ENCODE measurements at places on chromosomes 6 and 20.

DNA sequence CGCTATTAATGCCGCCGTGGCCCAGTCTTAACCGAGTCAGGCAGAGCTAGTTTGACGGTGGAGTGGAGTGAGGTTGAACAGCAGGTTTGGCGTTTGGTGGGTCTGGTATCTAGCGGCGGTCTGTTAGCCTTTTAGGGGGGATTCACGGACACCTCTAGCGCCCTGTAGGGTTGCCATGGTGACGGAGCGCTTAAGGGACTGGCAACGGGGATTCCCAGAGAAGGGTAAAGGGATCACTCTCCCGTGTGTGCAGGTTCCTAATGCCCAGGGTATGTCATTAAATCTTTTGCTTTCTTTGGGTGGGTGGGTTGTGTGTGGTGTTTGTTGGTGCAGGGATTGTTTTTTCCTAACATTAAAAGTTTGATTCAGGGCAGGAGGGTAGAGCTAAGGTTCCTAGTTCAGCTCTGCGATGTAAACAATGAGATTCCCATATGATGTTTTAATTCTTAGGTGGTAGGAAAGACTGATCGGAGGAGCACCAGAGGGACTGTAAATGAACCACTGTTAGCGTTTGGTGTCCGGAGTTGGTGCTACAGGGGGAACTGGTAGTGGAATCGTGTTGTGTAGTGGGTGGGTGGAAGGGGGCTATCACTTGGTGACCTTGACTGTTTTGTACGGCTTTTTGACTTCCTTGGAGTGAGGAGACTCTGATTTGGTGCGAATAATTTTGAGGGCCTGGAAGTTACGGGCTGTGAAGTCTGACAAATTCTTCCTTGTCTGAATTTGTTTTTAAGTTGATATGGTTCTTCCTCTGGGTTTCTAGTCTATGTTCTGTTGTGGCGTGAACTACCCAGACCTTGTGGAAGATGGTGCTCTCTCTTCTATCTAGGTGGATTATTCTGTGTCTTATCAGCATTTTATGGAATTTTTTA, 5.0 kb downstream of the BRD2 start:
- DNase-seq = peak; percentile 71

- peak; percentile 65 for DNase-seq
These were observed 812 bp upstream of the SMIM13 start for GRCh38 chr6:11092668-11093375.

DNA sequence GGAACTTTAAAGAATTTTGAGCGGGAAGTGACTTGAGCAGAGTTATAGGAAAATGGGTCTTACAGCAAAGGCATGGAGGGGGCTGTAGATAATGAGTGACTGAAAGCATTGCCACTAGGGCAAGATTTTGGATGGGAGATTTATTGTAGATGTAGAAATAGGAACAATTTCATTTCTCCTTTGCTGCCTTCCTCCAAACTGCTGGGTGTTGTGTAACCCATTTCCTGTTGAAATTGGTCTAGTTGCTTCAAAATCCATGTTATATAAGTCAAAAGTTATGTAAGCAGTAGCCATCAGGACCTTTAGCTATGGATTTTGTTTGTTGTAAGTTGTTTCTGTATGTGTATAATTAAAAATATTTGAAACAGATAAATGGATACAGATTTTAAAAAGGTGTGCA, 11.1 kb downstream of the YWHAB start:
- DNase-seq = no peak

- DNase-seq = peak; percentile 54
These were observed 79.0 kb downstream of the SYNJ2 start for GRCh38 chr6:158060455-158061360.

GRCh38 chr6:150435832-150436231, 67.0 kb downstream of the IYD start:
- no peak for DNase-seq

GRCh38 chr20:60512443-60512842, 554.2 kb downstream of the CDH26 start:
- no peak for DNase-seq

DNA sequence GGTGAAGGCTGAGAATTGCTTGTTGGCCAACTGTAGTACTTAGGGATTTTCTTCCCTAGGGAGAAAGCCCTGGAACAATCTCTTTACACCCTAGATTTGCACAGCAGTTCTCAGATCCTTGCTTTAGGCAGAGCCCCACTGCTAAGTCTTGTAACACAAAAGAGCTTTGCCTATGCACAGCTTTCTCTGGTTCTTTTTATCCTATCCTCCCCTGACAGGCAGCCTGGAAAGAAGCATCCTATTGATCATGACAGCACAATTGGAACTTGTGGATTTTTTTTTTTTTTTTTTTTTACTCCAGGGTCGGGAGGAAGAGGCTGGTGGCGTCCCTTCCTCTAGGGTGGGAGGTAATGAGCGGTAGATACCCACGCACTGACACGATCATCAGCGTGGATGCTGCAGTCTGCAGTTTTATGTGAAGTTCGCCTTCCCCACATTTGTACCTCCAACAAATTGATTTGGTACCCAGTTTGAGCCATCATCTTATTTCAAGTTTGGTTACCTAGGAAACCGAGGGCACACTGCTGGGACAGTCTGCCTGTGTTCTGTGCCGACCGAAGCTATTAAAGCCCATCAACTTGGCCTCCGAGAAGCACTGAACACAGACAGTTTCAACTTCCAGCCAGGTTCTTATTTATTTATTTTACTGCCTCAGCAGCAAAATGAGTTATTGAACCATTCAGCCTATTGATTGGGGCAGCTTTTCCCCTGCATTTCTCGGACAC, 110.1 kb downstream of the NRN1 start:
- DNase-seq = no peak

GRCh38 chr6:17758119-17758518, 51.4 kb upstream of the NUP153 start:
- no peak for DNase-seq

DNA sequence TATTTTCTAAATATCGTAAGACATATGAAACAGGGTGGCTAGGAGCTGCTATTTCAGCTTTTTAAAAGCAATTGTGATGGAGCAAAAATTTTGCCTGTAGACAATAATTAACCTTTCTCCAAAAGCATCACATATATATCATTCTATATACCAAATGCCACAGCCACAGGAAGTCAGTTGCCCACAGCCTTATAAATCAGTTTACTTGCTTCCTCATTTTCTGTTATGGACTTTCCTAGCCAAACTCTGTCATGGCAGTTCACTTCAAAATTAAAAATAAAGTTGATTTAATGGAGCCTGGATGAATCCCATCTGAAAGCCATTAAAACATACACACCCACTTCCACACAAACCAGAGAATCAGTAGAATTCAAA, 93.4 kb upstream of the NHSL1 start:
- DNase-seq = no peak

GRCh38 chr20:3473944-3474343, 3.1 kb downstream of the ATRN start:
- no peak for DNase-seq

GRCh38 chr6:48881551-48881950, 581.5 kb downstream of the MMUT start:
- DNase-seq = no peak

DNA sequence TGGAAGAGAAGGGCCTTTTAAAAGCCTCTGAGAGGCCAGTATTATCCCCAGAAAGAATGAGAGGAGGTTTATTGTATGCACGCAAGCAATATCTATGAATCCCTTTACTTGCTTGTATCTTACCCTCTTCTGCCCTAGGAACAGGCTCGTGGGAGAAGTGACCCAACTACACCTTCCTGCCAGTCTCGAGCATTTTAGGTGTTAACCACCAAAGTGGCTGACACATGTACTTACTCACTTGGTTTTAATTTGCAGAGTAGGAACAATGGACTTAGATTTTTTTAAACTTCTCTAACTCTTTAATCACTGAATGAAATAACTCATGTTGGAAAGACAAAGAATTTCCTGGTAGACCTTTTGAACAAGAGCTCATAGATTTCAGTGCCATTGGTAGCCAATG, 296.9 kb downstream of the PLCB1 start:
- no peak for DNase-seq

DNA sequence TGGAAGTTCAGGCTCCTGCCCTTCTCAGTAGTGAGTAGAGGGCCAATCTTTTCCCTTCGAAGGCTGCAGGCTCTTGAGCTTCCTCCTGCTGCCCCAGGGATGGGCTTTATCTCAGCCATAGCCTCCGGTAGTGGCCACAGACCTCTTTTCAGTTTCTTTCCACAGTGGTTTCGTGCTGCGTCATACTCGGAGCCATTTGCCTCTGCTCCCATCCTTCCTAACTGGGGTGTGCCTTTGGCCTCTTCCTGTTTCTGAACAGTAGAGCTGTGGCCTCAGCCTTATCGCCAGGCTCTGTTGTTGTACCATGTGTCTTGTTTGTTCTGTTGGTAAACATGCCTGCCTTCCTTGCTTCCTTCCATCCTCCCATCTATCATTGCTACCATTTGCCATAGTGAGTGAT, 54.1 kb downstream of the TULP4 start:
- DNase-seq = no peak

- peak; percentile 34 for DNase-seq
These were observed 64.5 kb downstream of the GMPR start for GRCh38 chr6:16302721-16303552.

- DNase-seq = no peak
These were observed 180.9 kb downstream of the SOD2 start for GRCh38 chr6:159512104-159512503.

- DNase-seq = no peak
These were observed 11.0 kb downstream of the DUSP22 start for GRCh38 chr6:303263-303662.

GRCh38 chr20:44742304-44743079, 3.2 kb upstream of the KCNK15 start:
- no peak for DNase-seq

DNA sequence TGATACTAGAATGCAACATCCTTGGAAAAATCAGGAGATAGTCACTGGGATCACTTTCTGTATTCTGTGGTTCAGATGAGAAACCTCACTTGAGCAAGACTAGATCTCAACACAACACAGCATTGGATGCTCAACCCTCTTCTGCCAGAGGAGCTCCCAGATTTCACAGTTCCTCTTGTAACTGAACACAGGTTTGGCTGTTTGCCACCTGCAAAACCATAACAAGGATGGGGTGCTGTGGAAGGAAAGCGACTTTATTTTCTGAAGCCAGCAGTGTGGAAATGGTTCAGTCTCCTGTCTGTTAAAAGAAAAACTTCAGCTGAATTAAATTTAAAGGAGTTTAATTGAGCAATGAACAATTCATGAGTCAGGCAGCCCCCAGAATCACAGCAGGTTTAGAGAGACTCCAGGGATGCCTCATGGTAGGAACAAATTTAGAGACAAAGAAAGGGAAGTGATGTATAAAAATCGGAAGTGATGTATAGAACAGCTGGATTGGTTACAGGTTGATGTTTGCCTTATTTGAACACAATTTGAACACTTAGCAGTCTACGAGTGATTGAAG, 149.9 kb upstream of the UST start:
- DNase-seq = no peak

GRCh38 chr20:46012921-46013320, 4.2 kb downstream of the MMP9 start:
- no peak for DNase-seq

- no peak for DNase-seq
These were observed 117.6 kb upstream of the ADGRF1 start for GRCh38 chr6:47159763-47160162.

- DNase-seq = no peak
These were observed 75.7 kb upstream of the FOXP4 start for GRCh38 chr6:41470331-41471063.

DNA sequence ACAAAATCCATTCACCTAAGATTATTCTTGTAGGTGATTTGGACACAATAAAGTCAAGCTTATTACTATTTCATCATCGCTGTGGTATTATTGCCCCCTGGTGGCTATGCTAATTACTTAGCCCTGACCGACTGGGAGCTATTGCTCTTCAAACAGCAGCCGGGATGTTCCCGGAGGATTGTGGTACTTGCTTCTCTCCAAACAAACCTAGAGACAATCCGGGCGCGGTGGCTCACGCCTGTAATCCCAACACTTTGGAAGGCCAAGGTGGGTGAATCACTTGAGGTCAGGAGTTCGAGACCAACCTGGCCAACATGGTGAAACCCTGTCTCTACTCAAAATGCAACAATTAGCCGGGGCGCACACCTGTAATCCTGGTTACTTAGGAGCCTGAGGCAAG, 15.4 kb upstream of the STMND1 start:
- DNase-seq = peak; percentile 74

DNA sequence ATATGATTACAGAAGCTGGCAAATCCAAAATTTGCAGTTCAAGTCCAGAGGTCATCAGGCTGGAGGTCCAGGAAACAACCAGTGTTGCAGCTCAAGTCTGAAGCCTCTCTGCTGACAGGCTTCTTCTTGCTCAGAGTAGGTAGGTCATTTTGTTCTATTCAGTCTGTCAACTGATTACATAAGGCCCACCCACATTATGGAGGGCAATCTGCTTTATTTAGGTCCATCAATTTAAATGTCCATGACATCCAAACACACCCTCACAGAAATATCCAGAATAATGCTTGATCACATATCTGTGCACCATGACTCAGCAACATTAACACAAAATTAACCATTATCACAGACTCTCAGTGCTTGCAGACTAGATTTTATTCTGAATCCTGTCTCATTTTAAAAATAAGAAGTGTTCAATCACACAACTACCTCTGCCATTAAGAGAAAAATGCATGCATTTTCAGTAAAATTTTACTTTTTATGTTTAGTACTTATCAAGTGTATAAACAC, 759.2 kb upstream of the ADGRB3 start:
- DNase-seq = no peak

GRCh38 chr20:23881371-23881770, 1.8 kb upstream of the CST5 start:
- DNase-seq = no peak

- DNase-seq = peak; percentile 47
These were observed 25.5 kb upstream of the KCNK16 start for GRCh38 chr6:39347906-39348585.

DNA sequence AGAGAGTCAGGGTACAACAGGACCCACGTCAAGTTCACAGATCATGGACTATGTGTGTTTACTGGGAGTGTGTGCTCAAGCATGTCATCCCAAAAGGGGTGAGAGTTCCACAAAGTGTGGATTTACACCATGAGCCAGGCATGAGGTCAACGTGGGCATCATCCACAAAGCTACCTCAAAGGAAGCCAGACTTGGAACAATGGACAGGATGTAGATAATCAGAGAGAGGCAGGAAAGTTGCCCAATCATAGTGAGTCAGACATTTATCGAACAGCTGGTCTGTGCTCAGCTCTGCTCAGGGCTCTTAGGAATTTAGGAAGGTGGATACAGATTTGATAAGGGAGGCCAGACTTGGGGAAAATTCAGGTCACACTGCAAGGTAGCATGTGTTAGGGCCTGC, 317.2 kb upstream of the CDYL start:
- no peak for DNase-seq

DNA sequence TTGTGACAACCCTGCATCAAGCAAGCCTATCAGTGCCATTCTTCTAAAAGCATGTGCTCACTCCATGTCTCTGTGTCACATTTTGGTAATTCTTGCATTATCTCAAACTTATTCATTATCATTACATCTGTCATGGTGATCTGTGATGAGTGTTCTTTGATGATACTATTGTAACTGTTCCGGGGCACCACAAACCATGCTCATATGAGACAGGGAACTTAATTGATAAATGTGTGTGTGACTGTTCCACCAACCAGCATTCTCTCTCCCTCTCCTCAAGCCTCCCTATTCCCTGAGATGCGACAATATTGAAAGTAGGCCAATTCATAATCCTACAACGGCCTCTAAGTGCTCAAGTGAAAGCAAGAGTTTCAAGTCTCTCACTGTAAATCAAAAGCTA, 4.0 kb downstream of the HUS1B start:
- DNase-seq = no peak

All from NCI-H748 treated with DMSO at 0.1 percent for 48 hours (cell line).